Activated naive CD4-positive, alpha-beta T cell treated with anti-CD3 and anti-CD28 coated beads, Interleukin-2, amount 10 ng/mL, durations not matched to agents 7 days and 5 days (primary cell): ENCODE measurements at places on chromosomes 1 and 21.

- no peak for DNase-seq
Measured at GRCh38 chr1:241306125-241306790, 50.7 kb downstream of the RGS7 start.

GRCh38 chr1:150186789-150187559, 37.3 kb downstream of the PLEKHO1 start:
- DNase-seq = peak; percentile 28

DNA sequence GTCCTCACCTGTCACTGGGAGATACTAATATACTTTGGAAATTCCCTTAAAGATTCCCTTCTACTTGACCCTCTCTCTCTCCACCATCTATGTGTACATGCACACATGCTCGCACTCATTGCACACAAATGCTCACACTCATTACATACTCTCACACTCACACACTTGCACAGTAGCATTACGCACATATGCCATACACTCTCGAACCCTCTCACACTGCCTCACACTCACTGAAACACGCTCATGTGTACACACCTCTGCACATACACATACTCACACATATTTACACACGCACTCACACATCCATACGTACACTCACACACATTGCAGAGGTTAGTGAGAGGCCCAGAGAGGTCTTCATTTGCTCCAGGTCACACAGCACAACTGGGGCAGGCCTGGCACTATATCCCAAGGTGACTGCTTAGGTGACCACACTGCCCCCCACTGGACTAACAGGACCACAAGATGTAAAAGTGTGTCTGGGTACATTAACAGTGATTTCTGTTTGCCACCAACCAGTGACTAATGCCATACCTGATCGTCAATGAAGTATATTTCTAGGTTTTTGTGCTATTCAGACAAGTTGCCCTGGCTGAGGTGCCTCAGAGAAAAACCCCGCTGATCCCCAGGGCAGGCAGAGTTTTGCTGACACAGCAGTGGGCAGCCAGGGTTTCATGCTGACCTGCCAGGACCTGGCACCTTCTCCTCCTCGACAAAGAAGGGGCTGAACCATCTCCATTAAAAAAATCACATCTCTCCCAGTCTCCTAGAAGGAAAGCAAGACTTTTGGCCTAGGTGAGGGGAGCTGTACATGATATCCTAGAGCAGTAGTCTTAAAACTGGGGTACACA, 28.5 kb upstream of the CAMK1G start:
- no peak for DNase-seq

GRCh38 chr1:100565937-100566699, 28.2 kb downstream of the GPR88 start:
- no peak for DNase-seq

DNA sequence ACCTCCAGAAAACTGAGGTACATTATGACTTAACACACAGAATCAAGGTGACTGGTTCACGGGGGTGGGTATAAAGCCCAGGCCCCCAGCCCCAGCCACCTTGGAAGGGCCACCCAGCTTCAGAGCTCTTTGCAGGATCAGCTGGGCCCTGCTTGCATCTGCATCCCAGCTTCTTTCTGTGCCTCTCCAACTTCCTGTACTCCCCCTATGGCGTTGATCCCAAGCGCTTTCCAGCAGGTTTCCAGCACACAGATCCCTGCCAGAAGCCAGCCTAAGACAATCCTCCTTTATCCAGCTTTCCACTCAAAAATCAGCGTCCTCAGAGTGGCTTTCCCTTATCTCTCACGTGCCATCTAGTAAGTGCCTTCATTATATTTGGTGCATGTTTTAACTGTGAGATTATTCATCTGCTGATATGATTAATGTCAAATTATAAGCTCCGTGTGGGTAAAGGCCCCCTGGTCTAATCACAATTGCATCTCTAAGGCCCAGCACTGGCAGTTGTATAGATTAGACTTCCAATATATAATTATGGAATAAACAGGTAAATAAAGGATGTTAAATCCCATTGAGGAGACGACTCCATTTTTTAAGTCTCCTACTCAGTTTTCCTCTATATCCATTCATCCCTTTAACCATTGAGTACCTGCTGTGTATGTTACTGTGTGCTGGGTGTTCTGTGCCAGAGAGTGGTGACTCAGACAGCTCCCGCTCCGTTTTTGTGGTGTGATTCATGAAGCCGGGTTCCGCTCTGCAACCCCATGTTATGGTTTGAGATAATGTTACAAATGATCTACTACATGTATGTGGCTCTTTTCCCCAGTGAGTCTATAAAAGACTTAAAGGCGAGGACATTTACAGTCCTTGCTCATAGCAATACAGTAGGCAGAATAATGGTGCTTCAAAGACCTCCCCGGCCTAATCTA, 387.6 kb downstream of the PCP4 start:
- no peak for DNase-seq

DNA sequence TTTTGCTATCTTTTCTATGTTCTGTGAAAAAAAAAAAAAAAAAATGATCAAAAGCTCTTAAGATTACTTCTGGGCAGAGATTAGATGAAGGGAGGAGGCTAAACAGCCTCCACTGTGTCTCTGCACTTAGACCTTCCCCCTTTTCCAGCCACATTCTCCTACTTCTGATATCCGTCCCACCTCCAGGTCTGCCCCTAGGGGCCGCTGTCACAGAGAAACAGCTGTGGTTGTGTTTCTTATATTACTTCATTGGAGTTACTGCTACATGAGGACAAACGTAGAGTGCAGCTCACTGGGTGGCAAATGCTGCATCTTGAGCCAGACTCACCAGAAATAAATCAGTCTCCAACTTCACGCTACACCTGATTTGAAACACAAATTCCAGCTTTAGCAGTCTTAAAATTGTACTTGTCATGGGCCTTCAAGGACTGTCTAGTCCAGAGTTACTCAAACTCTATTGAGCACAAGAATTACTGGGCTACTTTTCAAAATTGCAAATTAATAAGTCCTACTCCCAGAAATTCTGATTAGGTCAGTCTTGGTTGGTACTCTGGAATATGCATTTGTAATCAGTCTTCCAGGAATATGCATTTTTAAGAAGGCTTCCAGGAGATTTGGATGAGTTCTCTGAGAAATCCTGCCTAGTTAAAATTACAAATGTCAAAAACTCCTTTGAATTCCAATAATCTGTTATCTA, 125.2 kb upstream of the PTBP2 start:
- DNase-seq = peak; percentile 40

GRCh38 chr21:34132202-34132601, 58.8 kb downstream of the MRPS6 start:
- no peak for DNase-seq

DNA sequence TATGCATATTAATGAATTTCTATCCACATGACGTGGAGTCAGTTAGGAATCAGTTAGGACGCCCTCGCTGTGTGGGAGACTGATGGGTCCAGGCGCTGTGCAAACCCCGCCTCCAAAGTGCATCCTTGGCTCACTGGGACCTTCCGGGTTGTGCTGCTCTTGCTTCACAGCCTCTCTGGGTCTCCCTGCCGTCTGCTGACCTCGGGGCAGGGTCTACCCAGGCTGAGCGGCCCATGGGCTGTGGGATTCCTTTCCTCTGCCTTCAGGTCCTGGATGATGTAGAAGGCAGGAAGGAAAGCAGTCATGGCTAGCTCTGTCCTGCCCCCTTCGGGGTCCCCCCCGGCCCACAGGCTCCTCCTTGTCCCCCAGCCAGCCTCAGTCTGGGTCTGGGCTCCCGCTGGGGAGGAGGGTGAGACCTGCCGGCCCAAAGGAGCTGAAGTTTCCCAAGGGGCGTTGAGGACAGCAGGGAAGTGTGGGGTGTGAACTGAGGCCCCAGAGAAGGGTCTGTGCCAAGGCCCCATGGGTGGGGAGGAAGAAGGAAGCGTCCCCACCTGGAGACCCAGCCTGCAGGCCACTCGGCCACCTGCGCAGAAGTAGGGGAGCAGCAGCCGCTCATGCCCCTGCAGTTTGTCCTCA, 24.6 kb upstream of the CDK11A start:
- DNase-seq = no peak

DNA sequence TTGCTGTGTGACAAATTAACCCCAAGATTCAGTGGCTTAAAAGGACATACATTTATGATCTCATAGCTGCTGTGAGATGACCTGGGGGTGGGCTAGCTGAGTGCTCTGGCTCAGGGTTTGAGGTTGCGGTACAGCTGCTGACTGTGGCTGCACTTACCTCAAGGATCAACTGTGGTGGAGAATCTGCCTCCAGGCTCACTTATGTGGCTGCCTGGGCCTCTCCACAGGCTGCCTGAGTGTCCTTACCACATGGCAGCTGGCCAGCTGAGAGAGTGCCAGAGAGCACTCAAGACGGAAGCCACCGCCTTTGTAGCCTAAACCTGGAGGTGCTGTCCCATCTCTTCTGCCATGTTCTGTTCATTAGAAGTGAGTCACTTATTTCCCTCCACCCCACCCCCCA, 5.7 kb downstream of the LRRC71 start:
- DNase-seq = no peak

GRCh38 chr1:3107201-3107600, 38.2 kb downstream of the PRDM16 start:
- no peak for DNase-seq

GRCh38 chr1:31773861-31774260, 9.7 kb upstream of the ADGRB2 start:
- DNase-seq = no peak

GRCh38 chr1:61490924-61491323, 234.0 kb downstream of the TM2D1 start:
- DNase-seq = no peak

DNA sequence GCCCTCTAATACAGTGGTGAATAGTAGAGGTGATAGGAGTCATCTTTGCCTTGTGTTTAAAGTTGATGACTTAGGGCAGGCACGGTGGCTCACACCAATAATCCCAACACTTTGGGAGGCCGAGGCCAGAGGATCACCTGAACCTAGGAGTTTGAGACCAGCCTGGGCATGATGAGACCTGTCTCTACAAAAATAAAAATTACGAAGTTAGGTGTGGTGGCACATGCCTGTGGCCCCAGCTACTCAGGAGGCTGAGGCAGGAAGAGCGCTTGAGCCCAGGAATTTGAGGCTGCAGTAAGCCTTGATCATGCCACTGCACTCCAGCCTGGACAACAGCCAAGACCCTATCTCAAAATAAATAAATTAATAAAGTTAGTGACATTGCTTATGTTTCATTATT, 26.6 kb downstream of the CAPZA1 start:
- no peak for DNase-seq

GRCh38 chr1:173509797-173510196, 32.7 kb downstream of the PRDX6 start:
- DNase-seq = no peak

- no peak for DNase-seq
Measured at GRCh38 chr1:93757256-93758036, 75.8 kb upstream of the BCAR3 start.

GRCh38 chr1:202129453-202130296, 7.0 kb downstream of the GPR37L1 start:
- DNase-seq = no peak

GRCh38 chr1:58785442-58786058, 1.7 kb upstream of the JUN start:
- peak; percentile 32 for DNase-seq

DNA sequence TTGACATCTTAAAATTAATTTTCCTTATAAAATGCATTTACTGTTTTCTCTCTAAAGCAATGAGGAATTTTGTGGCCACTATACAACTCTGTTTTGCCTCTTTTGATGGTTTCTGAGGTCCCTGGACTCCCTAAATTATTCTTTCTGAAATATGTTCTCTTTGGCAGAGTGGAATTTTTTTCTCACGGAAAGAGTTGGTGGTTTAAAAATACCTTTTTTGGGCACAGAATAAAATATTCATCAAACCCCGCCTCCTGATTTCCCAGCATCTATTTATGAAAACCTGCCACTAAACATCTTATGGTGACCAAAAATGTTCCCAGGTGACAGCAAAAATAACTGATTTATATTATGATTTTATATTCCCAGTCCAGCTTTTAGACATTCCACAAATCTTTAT, 165.3 kb upstream of the SYT6 start:
- no peak for DNase-seq

GRCh38 chr1:229856009-229856650, 210.9 kb upstream of the GALNT2 start:
- DNase-seq = peak; percentile 64

DNA sequence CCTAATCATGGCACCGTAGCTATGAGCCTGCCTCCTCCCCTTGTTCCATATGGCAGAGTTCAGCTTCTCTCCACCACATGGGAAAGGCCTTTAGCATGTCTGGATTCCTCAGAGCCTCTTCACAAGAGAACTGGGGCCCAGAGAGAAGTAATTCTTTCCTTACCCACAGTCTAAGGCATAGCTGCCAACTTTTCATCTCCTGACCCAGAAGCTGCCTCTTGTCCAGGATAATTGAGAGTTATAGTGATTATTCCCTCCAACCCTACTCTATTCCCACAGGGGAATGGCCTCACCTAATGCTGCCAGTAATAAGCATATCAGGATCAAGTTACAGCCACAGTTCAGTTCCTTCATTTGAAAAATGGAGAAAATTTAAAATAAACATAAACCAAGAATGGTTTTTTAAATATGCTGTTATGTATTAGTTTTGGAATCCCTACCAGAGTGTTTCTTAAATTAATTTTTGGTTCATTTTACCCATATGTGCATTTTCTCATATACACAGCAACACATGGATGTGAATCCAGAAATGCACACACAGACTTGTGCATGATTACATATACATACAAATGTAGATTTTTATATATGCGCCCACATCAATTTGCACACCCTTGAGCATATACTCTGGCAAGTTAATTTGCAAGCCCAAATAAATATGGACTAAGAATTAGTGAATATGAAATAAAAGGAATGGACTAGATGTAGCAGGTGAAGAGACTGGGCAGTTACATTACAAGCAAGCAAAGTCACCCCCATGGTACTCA, 63.9 kb upstream of the WARS2 start:
- no peak for DNase-seq

DNA sequence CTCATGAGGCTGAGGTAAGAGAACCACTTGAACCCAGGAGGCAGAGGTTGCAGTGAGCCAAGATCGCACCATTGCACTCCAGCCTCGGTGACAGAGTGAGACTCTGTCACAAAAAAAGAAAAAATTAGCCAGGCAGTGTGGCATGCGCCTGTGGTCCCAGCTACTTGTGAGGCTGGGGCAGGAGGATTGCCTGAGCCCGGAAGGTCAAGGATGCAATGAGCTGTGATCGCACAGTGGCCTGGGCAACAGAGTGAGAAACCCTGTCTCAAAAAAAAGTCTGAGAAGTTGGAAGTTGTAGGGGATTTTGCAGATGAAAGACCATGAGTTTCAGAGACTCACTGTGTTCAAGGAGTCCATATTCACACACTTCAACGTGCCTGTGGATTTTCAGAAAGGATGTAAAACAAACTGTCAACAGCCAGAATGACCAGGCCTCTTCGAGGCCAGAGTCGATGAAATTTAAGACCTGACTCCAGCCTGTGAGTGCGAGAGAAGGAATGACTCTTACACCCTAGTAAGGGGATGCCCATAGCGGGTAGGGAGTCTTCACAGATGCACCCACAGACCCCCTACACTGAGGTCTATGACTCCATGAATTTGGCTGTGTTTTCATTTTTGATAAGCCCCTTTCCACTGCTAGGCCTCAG, 2.2 kb downstream of the S100A13 start:
- no peak for DNase-seq

GRCh38 chr1:53340660-53341520, 13.0 kb upstream of the LRP8 start:
- peak; percentile 20 for DNase-seq

GRCh38 chr1:246947255-246947654, 15.5 kb upstream of the AHCTF1 start:
- DNase-seq = no peak

- DNase-seq = no peak
Measured at GRCh38 chr1:47621977-47622376, 184.1 kb downstream of the FOXD2 start.
